ENCODE measurements at places on chromosomes 6 and 20. TPM values are rescaled to one million over a fixed set of nuclear protein-coding genes. Genes with fewer than 3 reads are reported as not detected.

Gene DIDO1
- 36.8 TPM for total RNA-seq

Gene VEGFA
- 28.0 TPM for total RNA-seq

DNA sequence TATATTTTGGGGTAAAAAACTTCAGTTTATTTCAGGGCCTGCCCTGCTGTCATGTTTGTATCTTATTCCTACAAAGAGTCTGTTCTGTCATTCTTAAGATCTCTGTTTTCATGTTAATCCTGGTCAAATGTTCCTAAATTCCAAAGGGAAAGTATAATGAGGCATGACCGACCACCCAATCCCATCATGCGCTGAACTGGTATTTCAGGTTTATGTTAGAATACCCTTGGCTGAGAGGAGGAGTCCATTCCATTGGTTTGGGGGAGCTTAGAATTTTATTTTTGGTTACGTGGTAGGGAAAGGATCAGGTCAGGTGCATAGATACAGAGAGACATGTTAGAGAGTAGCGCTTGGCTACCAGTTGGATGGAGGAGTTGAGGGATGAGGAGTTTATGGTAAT, 25.7 kb downstream of the CFAP61 start:
- DNase-seq, result no peak

DNA sequence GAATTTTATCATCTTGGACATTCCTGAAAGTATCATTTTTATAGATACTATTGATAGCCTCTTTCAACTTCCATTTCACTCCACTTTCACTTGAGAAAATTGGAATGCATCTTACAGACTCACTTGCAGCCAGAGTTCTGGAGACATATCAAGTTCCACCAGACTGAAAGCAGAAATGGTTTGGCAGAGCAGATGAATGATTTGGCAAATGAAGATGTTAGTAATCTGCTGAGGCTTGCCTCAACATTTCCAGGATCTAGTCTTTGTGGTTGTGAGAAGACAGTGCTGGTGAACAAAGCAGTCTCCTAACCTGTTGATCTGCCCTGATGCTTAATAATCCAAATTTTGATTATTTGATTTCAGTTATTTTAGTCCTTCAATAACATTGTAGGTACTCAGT, 202.6 kb downstream of the TRDN start:
- no peak for DNase-seq

- no peak for DNase-seq
Observed at GRCh38 chr6:114249522-114249921, 93.3 kb downstream of the HS3ST5 start.

- no peak for DNase-seq
Observed at GRCh38 chr6:12666886-12667285, 49.7 kb upstream of the PHACTR1 start.

DNA sequence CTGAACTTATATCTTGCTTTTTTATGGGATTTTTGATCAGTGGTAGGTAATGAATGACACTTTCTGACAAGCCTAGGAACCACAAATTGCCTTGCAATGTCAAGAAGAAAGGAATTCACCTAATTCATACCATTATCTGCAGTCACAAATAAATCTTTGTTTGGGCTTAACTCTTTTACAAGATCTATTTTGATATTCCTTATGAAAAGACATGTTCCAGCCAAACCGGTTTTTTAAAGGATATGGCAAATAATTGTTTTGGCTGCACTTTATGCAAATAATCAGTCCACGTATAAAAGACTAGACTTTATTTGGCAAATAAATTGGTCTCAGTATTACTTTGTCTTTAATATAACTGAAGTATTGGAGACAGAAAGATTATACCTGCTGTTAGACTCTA, 771.7 kb upstream of the ADGRB3 start:
- DNase-seq, result no peak

GRCh38 chr6:144993870-144994269, 708.7 kb downstream of the UTRN start:
- no peak for DNase-seq

- DNase-seq, result no peak
Observed at GRCh38 chr6:29967379-29968010, 25.2 kb downstream of the HLA-A start.

Measured in esophagus squamous epithelium (tissue), 5 donors.